ENCODE measurements at places on chromosomes 1 and 21.

GRCh38 chr1:199522338-199522737 is 505.2 kb upstream of the NR5A2 start:
- DNase-seq: no peak

- DNase-seq: no peak
These were observed 16.5 kb downstream of the KRTAP19-1 start for GRCh38 chr21:30463713-30464112.

GRCh38 chr1:155223047-155223446 is 14.6 kb downstream of the MTX1 start:
- DNase-seq: no peak

DNA sequence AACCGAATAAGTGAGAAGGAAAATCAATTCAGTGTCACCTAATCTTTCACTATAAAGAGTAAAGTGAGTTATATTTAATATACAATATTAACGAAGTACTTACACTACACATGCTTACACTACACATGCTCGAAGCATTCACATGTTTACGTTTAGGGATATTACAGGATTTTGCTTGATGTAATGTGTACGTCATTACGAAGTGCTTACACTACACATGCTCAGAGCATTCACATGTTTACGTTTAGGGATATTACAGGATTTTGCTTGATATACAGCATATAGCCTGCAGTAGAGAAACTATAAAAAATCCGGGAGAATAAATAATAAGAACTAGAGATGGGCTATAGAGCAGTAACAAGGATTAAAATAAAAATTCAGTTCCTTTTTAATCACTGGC is 538.8 kb upstream of the CXADR start:
- no peak for DNase-seq

DNA sequence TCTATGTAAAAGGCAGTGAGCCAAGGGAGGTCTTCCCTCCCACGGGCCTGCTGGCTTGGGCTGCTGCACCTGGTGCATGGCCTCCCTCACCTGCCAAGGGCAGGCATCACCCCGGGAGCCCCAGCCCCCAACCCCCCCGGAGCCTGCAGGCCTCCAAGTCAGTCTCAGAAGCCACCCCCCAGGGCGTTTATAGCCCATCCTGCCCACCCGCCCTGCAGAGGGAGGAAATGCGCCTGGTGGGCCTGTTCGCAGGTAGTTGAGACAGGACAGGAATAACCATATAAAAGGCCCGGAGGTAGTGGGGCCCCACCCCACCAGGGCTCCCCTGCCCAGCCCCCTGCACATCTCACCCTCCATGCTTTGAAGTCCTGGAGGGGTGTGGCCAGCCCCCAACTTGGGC is 18.2 kb upstream of the ARF1 start:
- no peak for DNase-seq

- DNase-seq: peak; percentile 97
These were observed at the start of gene SLC16A1 for GRCh38 chr1:112955773-112956543. Gene SLC16A1 (minus strand): TSS chr1:112956196. CDS start chr1:112929308, 26,888 bp downstream.

DNA sequence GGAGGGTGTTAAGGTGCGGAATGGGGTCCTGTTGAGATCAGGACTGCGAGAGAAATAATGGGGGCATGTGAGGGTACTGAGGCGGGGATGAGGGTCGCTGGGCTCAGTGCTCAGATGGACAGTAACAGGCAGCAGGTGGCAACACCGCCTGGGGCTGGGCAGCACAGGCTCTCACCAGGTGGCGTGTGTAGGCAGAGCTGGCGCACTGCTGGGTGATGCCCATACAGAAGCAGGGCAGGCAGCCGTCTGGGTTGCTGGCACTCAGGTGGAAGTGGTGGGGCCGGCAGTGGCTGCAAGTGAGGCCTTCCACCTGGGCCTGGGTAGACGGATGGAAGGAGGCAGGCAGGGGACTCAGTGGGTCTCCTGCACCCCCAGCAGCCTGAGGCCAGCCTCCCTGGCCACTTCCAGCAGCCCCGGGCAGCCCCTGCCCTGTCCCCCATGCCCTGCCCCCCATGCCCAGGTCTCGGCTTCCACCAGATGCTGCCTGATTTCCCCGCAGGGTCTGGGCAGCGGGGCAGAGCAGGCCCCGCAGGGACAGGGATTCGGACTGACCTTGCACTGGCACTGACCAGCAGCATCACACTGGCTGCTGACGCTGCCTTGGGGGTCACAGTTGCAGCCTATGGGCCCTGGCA is 60.5 kb downstream of the LDLRAD2 start:
- no peak for DNase-seq

DNA sequence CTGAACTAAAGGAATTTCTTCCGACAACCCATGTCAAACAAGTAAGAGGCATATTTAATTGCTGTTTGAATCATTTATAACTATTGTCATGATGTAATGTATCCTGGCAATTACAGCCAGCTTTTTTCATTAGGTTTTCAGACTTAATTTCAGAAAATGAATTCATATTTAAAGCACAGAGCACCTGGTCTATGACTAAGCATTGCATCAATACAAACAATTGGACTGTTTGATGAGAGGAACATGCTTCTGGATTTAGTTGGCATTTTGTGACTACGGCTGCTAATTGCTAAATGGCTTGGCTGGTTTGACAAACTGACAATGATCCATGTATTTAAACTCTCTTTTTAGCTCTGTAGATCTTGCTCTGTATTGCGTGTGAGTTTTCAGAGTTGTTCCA is 853.4 kb downstream of the NCAM2 start:
- DNase-seq: no peak

GRCh38 chr1:202998836-202999750 is 8.1 kb upstream of the TMEM183A start:
- peak; percentile 64 for DNase-seq

- DNase-seq: no peak
These were observed 23.3 kb downstream of the CAPN8 start for GRCh38 chr1:223642237-223642636.

- DNase-seq: no peak
These were observed 11.2 kb downstream of the MINDY1 start for GRCh38 chr1:150995460-150995859.
